ENCODE measurements at places on chromosomes 12 and 14.

- DNase-seq = no peak
Measured at GRCh38 chr14:47919997-47920396, 244.6 kb upstream of the MDGA2 start.

DNA sequence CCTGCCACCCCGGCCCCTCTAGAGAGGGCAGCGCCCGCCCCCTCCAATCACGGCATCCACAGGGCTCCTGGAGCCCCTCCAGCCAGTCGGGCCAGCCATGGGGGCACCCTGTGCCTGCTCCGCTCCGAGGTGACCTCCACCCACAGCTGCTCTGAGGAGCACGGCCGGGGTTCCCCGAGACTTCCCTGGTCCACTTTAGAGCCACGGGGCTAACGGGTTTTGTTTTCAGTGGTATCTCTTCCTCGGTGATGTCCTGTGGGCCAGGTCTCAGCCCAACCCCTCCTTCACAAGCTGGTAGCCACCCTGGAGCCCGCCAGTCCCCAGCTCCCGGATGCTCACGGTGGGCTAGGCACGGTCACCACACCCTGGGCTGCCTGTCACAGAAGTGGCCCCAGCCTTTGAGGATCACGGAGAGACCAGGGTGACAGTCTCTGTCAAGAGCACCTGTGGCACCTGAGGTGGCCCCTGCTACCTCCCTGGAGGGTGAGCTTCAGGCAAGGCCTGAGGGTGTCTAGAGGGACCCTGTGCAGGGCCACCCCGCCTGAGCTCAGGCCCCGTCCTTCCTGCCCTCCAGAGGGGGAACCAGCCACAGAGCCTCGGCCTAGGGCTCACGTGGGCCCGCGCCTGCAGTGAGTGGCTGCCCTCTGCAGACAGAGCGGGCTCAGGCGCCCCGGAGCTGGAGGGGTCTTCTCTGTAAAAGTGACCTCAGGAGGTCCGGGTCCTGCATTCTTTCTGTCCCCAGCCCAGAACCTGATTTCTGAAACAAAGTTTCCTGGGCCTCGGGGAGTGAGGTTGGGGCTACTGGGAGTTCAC, 146.0 kb upstream of the C14orf180 start:
- DNase-seq = no peak

DNA sequence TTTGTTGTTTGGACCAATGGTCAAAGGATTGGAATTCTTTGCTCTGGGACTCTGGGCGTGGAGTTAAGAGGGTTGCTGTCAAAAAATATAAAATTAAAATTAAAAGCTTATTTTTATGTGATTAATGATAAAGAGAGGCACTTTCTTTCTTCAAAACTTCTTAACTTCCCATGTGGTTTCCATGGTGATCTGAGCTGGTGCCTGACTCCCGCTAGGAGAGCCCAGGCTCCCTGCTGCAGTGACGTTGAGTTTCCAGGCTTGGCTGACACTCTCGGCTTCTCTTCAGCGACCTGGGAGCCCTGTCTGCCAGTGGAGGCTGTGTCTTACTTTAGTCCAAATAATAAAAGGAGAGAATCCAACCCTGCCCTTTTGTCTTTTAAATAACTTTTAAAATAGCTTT, 84.4 kb downstream of the GALC start:
- DNase-seq = no peak

DNA sequence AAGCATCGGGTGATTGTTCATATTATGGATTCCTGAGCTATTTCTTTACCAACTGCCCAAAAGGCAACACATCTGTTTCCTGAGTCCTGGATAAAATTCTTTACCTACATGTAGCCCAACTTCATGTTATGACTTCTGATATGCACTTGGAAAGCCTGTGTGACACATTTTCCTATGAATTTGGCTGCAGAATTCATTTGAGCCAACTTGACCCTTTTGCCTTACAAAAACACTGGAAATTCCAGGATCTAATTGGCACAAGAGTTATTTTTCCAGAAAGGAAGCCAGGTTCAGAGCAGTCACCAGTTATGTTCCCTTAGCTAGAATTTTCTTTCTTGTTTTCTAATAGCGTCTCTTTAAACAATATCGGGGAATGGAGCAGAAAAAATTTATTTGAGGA, 202.5 kb upstream of the LRIG3 start:
- no peak for DNase-seq

- DNase-seq = no peak
Measured at GRCh38 chr12:112018571-112019237, 5.5 kb downstream of the ERP29 start.

GRCh38 chr12:3042394-3042793, 34.8 kb upstream of the TSPAN9 start:
- DNase-seq = no peak

DNA sequence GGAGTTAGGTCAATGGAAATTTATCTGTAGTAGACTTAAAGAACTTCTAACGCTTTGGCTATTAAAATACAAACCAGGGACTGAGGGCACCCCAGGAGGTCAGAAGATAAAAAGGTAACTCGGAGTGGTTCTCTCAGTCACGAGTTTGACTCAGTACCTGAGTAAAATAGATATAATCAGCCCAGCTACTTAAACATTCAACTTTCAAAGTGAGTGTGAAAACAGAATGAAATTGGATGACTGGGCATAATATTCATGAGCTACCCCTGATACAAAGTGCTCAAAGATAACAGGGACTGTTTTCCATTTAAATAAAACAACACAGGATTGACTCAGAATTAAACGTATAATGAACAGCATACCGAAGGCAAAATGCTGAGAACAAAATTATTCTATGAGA, 75.0 kb downstream of the FOXN3 start:
- DNase-seq = no peak

DNA sequence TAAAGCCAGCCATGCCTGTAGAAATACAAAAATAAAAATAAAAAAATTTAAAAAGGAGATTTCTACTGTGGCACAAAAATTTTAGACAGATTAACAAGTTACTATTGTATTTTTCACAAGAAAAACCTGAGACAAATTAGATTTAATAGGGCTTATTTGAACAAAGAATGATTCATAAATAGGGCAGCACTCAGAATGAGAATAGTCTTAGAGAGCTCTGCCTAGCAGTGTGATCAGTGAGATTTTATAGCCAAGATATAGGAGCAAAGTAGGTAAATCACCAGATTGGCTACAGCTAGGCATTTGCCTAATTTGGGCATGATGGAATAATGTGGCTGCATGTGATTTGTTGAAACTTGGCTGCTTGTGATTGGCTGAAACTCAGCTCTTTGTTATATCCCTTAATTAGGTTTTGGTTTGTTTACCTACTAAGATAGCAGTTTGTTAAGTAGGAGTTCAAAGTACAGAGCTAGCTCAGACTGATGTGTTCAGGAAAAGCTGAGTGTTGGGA, 279.7 kb upstream of the TMTC1 start:
- DNase-seq = no peak

DNA sequence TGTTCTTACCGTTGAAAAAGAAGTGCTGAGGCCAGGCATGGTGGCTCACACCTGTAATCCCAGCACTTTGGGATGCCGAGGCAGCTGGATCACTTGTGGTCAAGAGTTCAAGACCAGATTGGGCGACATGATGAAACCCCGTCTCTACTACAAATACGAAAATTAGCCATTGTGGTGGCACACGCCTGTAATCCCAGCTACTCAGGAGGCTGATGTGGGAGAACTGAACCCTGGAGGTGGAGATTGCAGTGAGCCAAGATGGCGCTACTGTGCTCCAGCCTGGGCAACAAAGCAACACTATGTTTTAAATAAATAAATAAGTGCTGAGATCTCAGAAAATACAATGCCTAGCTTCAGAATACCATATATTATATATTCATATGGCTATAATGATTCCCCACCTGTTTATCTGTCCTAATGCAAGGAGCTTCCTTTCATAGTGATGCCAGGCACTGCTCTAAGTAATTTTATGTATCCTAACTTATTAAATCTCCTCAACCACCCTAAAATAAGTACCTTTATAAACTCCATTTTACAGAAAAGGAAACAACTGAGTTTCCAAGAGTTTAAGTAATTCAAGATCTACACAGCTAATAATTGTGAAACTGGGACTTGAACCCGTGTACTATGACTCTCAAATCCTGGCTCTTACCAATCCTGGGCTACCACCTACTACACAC, 7.3 kb downstream of the PHLDA1 start:
- no peak for DNase-seq
